ENCODE measurements at places on chromosomes 11 and 22.

GRCh38 chr11:34926831-34927132 is 10.4 kb downstream of the PDHX start:
- DNase-seq = no peak

DNA sequence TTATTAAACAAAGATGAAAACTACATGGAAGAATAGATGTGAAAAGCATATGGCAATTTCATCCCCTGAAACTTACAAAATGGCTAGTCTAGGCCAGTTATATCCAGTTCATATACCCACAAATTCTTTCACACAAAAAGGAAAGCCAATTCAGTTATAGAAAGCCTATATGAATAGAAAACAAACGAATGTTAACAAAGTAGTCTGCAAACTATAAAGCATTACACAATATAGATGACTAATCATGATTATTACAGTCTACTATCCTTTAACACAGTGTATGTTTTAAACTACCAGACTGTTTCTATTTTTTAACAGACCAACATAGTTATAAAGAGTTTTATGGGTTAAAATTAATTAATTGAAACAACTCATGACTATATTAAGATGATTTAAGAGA is 12.1 kb downstream of the DCUN1D5 start:
- DNase-seq = no peak

DNA sequence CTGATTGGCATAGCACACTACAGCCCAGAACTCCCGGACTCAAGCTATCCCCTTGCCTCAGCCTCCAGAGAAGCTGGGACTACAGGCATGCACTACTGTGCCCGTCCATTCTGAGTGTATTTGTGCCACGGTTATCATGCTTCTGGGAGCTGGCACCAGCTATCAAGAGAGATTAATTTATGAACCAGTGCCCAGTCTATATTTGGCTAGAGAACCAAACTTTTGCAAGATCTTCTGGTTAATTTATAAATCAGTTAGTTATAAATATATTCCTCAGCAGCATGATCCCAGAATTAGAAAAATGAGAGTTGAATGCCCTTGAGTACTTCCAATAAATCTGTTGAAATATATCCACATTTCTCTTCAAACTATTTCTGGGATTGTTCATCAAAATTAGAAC is 67.5 kb upstream of the OR5AN1 start:
- no peak for DNase-seq

DNA sequence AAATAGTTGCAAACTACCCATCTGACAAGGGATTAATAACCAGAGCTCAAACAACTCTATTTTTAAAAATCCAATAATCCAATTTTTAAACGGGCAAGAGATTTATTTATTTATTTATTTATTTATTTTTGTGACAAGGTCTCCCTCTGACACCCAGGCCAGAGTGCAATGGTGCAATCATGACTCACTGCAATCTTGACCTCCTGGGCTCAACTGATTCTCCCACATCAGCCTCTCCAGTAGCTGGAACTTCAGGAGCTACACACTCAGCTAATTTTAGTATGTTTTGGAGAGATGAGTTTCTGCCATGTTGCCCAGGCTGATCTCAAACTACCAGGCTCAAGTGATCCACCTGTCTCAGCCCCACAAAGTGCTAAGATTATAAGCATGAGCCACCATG is 267.2 kb upstream of the BLID start:
- no peak for DNase-seq

- DNase-seq = no peak
Observed at GRCh38 chr22:28711820-28712777, 29.5 kb downstream of the CHEK2 start.

- no peak for DNase-seq
Observed at GRCh38 chr22:23583153-23583552, 3.1 kb upstream of the IGLL1 start.

DNA sequence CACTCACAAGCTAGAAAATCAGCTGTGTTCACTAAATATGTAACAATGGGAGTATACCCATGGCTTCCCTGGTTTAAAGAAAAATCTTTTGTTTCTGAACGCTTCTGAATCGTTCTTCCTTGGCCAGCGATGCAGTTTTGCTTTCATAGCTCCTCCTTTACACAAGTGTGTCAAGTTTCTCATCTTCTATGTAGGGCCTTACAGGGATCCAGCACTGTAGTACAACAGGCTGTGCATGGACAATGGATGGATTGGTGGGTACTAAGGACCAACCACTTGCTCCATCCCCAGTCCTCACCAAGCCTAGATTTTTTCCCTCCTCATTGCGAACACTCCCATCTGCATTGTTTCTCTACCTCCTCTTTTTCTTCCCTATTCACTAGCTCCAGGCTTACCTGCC is 24.3 kb upstream of the POU2AF2 start:
- DNase-seq = no peak

- DNase-seq = no peak
Observed at GRCh38 chr22:37472418-37473006, 13.7 kb downstream of the MFNG start.

DNA sequence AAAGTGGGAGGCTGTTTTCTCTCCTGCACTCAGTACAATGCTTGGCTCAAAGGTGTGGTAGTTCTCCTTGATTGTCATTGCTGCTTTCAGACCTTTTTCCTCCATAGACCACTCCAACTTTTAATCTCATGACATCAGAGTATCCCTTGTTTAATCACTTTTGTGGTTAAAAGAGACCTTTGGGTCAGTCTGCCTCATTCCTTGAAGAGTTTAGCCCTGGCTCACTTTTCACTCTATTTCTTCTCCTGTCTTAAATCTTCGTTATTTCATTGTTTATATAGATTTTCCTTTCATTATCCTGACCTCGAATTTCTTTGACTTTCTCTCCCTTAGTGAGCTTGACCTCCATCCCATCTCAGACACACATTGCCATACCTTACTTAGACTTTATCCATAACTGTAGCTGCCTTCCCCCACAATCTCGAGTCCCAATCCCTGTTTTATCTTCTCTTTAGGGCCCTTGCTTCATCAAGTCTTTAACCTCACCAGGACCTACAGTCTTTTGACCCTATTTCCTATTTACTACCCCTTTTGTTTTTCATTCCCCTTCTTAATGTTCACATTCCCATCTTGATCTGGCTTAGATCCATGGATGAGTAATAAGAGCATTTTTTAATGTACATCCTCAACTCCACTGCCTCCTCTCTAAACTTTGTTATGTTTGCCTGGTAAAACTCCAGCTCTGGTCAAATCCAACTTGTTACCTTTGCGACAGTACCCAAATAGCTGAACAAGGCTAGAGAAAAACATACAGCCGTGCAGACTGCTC is 9.5 kb downstream of the ATXN10 start:
- DNase-seq = no peak

DNA sequence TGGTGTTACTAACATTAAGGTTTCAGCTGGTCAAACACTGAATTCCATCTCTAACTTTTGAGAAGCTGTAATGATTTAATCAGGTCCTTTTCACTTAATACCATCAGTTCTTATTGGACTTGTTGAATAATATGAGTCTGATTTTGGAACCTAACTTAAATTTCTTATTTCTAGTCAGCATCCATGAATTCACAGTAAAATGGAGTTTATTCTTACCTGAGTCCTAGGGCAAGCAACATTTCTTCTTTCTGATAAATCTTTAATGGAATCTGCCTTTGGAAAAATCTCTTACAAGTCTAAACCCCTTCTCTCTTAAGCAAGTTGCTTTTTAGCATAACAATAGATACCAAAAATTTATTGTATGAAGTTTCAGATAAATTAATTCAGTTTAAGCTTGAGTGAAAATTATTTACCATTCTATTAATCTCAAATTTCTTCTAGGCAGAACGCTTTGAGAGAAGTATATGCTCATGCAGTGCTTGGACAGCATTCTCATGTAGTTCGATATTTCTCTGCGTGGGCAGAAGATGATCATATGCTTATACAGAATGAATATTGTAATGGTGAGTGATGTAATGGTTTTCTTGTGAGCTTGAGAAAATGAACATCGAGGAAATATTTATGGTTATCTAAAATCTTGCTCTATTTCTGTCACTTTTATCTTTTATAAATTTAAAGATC is 3.4 kb downstream of the WEE1 start:
- no peak for DNase-seq

DNA sequence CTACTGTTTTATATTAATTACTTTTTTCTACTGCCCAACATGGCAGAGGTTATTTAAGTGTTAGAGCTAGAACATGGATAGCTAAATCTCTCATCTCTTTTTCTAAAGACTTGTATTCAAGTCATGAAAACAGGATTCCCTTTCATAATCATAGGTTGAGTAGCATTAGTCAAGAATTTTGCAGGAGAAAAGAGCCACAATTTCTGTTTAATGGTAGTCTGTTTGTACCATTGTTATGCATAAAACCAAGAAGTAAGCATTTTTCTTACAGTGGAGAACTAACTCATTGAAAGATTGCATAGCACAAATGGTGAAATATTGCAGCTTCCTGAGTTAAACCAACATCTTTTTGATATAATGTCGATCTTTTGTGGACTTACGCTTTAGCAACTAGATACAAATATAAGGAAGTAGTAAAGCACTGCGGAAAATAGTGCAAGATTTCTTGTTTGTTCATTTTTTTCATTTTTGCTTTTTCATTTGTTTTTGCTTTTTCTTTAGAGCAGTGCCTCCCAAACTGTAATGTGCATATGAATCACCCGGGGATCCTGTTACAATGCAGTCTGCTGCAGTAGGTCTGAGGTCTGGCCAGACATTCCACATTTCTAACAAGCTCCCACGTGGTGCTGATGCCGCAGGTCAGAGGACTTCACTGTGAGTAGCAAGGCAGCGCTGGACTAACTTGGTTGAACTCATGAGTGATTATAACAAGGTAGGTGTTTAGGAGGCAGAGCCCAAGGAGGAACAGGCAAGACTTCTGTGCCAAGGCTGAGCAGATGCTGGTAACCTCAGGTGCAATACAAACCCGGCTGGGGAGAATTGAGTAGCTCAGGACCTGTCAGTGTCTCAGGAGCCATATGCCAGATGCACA is 4.6 kb downstream of the ETS1 start:
- no peak for DNase-seq

DNA sequence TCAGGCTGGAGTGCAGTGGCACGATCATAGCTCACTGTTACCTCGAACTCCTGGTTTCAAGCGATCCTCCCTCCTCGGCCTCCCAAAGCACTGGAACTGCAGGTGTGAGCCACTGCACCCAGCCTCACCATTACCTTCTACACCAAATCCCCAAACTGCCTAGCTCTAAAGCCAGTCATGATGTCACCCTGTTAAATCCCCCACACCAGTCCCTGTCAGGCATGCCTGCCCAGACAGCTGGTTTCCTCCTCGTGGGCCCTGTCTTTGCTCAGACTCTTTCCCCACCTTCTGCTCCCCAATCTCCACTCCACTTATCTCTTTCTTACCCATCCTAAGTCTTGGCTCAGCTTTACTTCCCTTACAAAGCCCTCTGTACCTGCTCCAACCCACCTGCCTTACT is 12.5 kb upstream of the EXPH5 start:
- no peak for DNase-seq

- DNase-seq = no peak
Observed at GRCh38 chr11:78210000-78210608, 21.4 kb downstream of the USP35 start.

- no peak for DNase-seq
Observed at GRCh38 chr22:42931421-42932196, 74.5 kb upstream of the ARFGAP3 start.

DNA sequence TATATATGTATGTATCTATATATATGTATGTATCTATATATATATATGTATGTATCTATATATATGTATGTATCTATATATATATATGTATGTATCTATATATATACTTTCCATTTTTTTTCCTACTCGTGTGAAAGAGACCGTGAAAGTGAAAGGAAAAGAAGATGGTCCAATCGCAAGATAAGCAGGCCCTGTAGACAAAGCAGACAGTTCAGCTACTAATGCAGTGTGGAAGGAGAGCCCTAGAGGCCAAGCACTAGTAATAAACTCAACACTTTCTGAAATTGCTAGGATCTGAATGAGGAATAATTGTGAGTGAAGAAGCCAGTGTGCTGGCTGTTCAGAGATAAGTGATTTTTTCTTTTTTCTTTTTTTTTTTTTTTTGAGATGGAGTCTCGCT is 47.2 kb downstream of the MCHR1 start:
- DNase-seq = no peak

GRCh38 chr11:36467012-36467411 is 43.1 kb downstream of the TRAF6 start:
- no peak for DNase-seq

DNA sequence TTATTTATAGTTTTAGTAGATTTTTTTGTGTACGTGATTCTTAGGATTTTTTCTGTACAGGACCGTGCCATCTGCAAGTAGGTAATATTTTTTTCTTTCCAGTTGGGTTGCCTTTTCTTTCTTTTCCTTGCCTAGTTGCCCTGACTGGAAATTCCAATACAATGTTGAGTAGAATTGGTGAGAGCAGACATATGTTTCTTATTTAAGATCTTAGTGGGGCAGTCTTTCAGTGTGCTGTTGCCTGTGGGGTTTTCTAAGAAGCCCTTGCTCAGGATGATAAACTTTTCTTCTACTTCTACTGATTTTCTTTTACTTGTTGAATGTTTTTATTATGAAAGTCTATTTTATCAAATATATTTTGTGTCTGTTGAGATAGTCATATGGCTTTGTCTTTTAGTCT is 33.0 kb downstream of the ATXN10 start:
- no peak for DNase-seq

DNA sequence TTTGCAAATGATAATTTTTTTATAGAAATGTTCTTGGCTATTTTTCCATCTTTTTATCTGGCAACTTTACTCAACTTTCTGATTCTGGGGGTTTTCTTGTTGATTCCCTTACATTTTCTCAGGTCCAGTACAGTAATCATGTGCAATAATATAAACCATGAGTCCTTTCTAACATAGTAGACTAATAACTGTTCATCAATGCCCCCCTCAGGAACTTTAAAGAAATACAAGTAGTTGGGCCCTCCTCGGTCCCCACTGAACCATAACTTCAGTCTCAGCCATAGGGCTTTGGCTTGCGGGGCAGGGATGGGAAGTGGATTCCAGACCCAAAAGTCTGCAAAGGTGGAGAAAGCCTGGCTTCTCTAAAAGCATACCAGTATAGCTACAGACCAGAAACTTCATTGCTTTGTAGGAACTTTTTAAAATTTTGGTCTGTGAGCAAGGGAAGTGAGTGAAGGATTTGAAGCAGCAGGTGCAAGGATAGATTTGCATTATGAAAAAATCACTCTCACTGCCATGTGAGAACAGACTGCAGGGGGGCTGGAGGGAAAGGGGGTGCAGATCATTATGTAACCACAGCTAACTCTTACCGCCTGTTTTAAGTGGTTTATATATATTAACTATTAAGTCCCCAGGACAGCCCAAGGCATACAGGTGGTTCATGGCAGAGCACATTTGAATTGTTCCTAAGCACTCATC is 10.4 kb upstream of the TUB start:
- no peak for DNase-seq
